ENCODE measurements at places on chromosomes 4 and X.
A peak's percentile ranks its signal among the peaks of the same experiment; 100 is the strongest.

- DNase-seq: no peak
Measured at GRCh38 chr4:8439168-8439567, 1.4 kb downstream of the ACOX3 start.

- DNase-seq: no peak
Measured at GRCh38 chr4:169160825-169161224, 109.9 kb downstream of the SH3RF1 start.

- no peak for DNase-seq
Measured at GRCh38 chr4:160091631-160092030, 988.8 kb downstream of the RAPGEF2 start.

- no peak for DNase-seq
Measured at GRCh38 chr4:124431653-124432192, 280.8 kb downstream of the ANKRD50 start.

- DNase-seq: no peak
Measured at GRCh38 chrX:140504371-140505324, at the start of gene SOX3. Gene SOX3, minus strand, starts transcription at chrX:140505069. Its CDS starts 9 bp downstream, at chrX:140505060.

DNA sequence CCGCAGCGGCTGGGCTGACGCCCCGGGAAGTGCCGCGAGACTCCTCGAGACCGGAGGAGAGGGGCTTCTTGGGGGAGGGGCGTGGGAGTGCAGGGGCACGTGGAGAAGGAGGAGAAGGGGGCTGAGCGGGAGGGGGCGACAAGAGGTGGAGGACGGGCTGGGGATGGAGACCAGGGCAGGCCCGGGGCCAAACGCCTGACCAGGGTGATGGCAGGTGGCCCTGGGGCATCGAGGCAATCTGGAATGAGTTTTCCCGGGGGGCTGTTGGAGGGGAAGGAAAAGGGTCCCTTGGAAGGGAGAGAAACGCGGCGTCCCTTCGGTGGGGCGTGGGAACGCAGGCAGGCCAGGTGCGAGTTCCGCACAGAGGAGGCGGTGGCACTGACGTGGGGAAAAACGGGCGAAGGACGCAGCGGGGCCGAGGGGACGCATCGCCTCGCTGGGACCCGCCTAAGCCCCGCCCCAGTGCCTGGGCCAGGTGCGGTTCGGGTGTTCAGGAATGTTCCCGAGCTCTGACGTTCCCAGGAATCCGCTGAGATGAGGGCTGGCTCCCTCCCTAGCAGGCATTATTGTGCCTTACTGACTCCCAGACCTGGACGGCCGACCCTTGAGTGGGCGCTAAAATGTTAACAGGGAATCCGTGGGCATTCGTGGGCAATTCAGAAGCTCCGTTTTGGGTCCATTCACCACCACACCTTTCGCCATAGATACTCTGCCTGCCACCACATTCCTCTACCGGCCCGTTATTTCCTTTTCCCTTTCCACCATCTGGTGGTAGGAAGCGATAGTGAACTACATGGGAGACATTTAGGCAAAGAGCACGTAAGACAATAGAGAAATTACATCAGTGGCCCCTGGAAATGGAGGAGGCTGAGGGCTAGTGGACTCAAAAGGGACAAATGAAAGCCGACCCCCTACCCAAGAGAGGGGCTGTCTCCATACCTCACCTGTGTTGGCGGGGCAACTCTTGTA is 795 bp upstream of the SH3KBP1 start:
- peak; percentile 38 for DNase-seq

DNA sequence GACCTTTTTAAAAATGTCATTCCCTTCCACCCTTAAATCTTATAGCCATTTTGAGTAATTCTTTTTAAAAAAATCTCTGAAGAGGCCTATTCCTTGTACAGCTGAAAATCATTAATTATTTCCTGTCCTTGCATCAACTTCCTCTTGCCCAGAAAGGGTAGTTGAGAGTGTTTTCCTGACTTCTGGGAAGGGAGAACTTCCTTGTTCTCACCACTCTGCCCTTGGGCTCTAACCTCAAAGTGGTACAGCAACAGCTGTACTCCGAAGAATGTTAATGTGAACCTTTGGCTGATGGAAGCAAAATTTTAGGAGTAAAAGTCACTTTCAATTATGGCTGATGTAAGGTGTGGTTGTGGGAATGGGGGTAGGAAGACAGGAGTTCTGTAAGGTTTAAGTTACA is 15.1 kb upstream of the FABP2 start:
- no peak for DNase-seq

GRCh38 chr4:186885289-186885688 is 161.6 kb upstream of the FAT1 start:
- DNase-seq: no peak

- DNase-seq: no peak
Measured at GRCh38 chr4:107312366-107312765, 276.3 kb upstream of the DKK2 start.

DNA sequence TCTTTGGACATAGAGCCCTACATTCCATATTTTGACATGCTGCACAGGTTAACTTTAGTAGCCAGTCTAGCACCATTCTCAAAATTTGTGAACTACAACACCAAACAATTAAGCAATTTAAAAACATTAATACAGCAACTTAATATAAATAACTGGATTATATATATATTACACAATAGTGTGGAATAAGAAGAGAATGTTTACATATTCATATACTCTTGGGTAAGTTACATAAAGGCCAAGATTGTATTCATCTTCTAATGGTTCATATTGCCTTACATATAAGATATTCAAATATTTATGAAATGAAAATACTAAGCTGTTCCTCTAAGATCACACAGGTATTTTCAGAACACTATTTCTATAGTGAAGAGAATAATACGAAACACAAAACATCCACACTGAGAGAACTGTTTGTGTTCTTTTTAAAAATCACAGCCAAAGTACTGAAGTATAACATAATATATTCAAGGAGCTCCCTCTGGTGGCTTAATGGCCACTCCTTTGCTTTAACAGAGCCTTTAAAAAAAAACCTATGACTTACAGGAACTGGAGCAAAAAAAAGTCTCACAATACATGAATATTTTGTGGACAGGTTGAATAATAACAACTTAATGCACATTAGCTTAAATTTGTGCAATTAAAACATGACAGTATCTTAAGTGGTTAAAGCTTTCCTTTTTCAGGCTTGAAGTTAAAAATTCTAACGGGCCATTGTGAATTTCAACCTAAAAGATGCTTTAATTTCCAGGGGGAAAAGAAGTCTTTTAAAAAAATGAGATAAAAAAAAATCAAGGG is 46.2 kb downstream of the NEK1 start:
- DNase-seq: no peak

DNA sequence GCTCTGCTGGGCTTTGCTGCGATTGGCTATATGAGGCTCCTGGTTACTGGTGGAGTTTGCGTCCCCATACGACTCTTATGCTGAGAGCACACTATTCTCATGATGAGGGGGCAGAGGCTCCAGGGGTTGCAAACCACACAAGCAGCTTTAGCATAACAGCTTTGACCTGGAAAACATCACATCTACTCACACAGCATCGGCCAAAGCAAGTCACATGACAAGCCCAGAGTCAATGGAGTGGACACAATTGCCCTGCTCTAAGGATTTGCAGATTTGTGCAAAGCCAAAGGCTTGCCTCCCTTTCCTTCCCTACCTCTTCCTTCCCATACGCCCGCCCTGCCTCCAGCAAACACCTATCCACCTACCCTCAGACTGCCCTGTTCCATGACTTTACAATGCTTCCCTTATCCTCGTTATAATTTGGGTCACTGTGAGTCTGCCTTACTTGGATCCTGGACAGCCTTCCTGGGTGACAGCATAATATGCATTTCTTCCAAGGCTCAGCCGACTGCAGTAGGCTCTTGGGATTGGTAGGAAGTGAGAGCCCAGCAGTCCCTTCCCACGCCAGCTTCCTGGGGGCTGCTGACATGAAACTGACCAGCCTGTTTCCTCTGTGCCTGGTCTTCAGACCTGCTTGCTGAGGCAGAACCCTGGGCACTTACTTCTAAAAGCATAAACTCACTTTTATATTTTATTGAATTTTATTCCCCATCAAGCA is 208.2 kb upstream of the PSAPL1 start:
- DNase-seq: no peak

DNA sequence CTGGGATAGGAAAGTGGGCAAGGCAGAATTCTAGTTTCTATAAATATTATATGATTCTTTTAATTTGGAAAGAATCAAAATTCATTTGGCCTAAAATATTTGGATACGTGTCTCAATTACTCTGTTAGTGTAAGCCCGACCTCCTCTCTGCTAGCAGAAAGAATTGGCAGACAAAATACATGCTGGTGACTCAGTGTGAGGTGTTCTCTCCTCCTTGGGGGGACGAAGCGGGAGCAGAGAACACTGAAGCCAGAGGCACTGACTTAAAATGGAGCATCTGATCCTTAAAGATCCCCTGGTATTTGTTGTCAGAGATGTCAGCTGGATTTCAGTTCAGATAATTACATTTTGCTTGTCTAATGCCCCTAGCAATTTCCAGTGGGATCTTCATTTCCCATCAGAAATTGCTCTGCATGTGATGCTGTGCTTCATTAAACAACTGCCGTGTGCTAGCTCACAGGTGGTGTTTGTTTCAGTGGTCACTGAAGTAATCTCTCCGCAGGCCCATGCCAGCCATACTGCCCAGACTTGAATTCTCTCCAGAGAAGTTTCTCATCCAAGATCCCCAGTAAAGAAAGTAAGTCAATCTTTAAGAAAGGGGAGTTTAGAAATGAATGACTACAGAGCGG is 188.7 kb upstream of the TLL1 start:
- no peak for DNase-seq

DNA sequence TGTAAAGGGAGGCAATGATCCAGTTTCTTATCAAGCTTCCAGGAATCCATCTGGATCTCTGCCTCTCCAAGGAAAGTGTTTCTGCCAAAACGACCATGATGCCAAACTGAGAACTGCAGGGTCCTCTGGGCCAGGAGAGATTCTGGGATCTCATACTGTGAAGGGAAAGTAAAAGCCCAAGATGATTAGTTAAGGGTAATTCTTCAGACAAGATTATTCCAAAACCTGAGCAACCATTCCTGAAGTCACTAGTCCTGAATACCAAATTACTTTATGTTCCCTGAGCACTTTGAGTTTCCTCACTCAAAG is 42.0 kb downstream of the SRPX2 start:
- no peak for DNase-seq

GRCh38 chrX:70264784-70265183 is 3.4 kb upstream of the ARR3 start:
- no peak for DNase-seq

DNA sequence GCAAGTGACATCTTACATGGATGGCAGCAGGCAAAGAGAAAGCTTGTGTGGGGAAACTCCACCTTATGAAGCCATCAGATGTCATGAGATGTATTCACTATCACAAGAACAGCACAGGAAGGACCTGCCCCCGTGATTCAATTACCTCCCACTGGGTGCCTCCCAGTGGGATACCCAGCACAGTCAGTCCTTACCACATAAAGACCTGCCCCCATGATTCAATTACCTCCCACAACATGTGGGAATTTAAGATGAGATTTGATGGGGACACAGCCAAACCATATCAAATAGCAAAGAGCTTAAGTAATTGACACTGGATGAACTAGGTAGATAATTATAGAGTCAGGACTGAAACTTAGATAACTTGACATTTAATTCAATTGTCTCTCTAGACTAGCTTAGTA is 85.6 kb downstream of the SLIT2 start:
- DNase-seq: no peak

DNA sequence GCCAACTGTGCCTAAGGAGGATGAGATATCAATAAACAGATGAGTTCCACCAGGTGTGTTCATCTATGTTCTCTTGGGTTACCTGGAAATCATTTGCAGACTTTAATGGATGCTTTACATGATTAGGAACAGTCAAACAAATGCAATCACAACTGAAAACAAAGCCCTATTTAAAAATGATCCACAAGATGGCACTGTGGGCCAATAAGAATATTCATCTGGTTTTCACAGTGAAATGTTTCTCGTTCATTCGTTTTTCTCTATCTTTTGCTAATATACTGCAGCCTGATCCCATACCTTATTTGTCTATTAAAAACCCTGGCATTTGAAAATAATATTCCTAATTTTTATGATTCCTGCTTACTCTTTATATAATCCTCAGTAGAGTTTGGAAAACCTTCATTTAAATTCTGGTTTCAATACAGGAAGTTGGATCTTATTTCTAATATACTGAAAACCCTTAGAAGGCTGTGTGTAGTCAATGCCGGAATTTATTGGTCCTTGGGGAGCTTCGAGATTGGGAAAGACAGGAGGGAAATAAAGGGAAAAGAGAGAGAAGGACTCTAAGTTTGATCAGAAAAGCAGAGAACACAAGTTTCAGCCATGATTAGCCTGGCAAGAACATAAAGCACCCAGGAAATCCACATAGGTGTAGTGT is 63.8 kb upstream of the TAPT1 start:
- no peak for DNase-seq

DNA sequence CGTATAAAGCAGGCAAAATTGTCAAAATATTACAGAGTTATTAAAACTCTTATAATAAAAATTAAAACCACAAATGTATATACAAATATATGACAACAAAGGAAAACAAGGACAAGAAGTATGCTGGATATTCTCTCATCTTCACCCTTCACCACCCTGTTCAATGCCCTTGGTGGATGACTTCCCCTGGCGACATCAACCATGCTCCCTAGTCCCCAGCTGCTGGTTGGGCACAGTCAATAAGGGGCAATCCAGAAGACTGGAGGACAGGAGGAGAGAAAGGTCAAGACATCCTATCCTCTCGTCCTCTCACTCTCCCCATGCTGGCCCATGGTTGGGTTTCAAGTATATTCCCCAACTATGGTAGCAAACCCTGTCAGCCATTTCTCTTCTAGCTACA is 71.2 kb downstream of the CXCL13 start:
- no peak for DNase-seq

DNA sequence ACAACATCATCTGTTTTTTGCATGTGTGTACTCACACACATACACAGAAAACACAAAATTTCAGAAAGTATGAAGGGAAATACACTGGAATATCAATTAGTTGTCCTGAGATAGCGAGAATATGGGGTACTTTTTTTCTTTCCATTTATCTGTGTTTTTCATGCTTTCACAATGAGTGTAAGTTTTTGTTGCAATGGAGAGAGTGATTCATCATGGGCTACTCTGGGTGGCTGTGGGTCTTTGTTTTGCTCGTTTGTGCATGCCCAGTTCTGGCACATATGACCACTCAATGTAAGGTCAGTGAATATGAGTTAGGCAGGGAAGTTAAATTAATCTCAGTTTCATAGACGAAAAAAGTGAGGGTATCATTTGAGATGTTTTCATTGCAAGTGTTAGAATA is 26.9 kb downstream of the XK start:
- no peak for DNase-seq

DNA sequence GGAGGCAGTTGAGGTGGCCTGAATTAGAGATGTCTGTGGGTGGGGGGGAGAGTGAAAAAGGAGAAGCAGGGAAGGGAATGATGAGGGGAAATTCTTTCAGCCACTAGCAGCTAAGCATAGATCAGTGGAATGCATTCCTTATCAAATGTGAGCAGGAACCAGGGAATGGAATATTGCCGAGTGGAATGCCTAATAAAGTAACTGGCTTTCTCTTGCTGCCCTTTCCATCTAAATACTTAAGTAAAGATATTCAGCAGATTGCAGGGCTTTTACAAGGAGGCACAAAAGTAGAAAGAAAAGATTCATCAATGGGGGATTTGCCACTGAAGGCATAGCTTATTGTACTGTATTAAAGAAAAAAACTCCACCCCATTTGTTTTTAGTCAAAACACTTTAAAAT is 263.0 kb upstream of the RPS6KA3 start:
- no peak for DNase-seq

All from CD4-positive, alpha-beta T cell (primary cell).